ENCODE measurements at places on chromosomes 6 and 20.

DNA sequence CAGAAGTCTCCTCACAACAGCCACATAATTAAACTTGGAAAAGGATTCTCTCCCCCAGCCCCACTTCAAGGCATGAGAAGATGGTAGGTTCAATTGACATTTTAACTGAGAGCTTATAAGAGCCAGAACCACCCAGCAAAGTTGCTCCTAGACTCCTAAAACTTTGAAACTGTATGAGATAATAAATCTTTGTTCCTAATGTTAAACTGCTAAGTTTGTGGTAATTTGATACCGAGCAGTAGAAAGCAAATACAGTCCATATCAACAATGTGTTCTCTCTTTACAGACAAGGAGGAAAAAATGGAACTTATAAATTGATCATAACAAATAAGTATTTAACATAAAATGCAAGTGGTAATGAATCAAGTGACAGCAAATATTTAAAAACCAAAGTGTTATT is 831.8 kb downstream of the MAFB start:
- no peak for DNase-seq

DNA sequence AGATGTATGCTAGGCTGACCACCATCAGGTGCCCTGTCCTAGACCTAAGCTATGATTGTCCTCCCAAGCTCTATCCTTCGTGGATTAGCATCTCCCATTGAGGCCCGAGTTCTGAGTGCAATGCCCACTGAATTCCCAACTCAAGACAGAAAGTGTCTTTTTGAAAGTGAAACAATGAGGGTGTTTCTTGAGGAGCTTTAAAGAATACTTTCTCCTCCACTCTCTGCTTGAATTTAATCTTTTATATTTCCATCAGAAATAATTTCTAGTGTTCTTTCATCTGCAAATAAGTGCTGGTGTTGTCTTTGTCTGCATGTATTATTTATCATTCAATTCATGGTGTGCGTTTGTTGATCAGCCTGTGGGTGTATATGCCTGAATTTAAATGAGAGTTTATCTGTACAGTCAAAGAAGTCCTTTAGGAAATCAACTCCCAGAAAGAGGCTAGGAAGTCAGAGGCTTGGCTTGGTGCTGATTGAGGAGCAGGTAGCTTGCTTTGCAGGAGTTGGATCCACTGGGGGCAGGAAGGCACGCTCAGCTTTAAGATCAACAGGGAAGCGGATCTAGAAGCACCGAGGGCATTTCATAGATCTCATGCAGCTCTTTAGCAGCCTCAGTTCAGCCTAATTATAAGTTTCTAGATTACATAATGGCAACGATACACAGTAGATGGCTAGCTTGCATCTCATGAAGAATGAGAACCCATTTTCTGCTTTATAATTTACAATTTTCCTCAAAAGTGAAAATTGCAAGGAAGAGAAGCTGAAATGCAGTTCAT is 36.0 kb upstream of the CCN6 start:
- no peak for DNase-seq

DNA sequence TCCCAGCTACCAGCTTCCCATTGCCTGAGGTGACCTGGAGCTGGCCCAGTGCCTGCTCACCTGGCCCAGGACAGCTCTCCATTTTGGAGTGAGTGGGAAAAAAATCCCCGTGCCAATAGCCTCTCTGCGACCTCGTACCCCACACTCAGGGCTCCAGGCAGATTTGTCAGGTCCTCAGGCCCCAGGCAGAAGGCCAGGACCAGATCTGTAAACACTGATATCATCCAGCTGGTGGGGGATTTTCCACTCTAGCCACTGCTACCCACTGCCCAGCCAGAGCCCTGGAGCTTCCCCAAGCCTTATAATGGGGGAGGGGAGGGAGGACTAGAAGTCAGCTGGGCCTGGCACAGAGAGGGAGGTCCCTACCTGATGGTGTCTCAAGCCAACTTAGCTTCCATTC is 1.3 kb upstream of the PGC start:
- no peak for DNase-seq

- no peak for DNase-seq
These were observed 18.3 kb upstream of the CITED2 start for GRCh38 chr6:139392794-139393193.

DNA sequence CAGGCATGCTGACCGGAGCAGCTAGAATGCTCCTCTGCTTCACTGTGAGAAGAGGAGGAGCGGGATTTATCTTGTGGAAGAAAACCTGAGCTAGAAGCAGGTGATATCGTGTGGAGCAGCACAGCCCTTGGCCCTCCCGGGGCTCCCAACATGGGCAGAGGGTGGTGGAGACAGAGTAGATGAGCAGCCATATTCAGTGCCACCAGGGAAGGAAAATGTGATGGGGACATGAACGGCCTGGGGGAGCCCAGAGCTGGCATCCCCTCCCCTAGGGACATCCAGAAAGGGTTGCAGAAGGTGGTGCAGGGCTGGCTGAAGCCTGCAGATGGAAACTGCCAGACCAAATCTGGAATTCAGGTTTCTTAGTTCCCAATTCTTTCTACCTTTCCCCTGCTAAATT is 24.9 kb upstream of the TBXT start:
- DNase-seq: no peak

DNA sequence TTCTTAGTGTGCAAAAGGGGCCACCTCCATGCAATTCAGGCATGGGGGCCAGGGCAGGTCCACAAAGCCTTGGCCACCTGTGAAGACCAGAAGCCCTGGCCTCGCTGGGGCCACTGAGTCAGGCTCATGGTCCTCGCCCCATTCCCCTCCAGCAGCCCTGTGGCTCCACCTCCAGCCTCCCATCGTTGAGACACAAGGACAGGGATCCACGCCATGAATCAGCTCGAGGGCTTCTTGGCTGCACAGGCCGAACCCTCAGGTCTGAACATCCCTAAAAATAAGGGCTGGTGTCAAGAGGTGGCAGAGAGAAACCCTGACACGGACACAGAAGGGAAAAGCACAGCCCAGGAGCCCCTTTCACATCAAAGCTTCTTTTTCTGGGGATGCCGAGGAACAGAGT is 68.6 kb upstream of the QKI start:
- DNase-seq: no peak

GRCh38 chr20:5845681-5846615 is 95.7 kb downstream of the SHLD1 start:
- no peak for DNase-seq

DNA sequence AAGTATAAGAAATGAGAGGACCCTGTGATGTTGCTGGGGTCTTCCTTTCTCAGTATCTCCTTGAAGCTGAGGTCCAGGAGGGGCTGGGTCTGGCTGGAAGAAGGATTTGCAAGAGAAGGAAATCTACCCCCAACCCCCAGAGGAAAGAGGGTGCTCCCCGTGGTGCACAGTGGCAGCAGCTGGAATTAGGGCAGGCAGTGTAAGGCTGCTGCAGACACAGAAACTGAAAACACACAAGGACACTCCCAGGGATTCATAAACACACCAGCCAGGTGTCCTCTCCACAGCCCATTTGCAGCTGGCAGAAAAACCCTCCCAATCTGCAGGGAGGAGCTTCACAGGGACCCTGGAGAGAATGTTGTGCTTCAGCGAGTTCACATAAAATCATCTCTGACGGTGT is 297.2 kb downstream of the CDH26 start:
- DNase-seq: no peak

DNA sequence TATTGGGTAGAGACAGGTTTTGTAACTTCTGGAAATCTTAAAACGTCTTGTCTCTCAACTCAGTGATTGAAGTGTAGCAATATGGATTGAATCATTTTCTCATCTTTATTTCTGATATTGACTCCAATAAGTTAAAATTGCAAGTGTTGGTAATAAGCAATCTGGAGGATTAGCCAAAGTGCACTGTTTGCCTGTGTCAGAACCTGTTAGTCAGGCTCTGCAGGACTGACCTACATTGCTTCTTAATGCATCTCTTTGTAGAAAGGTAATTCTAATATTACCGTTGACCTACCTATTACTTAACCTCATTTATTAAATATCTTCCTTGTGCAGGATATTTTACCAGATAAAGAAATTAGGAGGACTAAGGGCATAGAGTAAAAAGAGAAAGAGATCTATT is 484.0 kb upstream of the CITED2 start:
- no peak for DNase-seq
